ENCODE measurements at places on chromosomes 5 and 9.

- no peak for DNase-seq
Measured at GRCh38 chr9:123169926-123170325, 98.5 kb downstream of the STRBP start.

- DNase-seq, result no peak
Measured at GRCh38 chr9:128249558-128249907, 26.3 kb downstream of the GOLGA2 start.

- DNase-seq, result no peak
Measured at GRCh38 chr5:25641124-25641523, 996.3 kb upstream of the CDH10 start.

DNA sequence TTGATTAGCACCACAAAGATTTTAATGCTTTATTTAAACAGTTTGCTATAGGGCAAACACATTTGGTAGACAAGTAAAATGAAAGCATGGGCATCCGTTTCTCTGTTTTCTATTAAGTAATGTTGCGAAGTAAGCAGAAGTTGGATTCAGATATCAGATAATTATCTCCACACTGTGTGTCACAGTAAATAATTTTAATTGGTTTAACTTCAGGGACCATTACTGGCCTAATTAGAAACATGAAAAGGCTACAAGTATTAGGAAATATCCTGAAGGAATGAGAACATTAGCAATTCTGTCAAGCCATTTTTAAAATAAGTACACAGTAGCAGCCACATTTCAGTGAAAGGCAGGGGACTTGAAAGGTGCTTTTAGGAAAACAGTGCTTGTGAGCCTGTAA, 975.4 kb downstream of the NR2F1-AS1 start:
- DNase-seq, result no peak

DNA sequence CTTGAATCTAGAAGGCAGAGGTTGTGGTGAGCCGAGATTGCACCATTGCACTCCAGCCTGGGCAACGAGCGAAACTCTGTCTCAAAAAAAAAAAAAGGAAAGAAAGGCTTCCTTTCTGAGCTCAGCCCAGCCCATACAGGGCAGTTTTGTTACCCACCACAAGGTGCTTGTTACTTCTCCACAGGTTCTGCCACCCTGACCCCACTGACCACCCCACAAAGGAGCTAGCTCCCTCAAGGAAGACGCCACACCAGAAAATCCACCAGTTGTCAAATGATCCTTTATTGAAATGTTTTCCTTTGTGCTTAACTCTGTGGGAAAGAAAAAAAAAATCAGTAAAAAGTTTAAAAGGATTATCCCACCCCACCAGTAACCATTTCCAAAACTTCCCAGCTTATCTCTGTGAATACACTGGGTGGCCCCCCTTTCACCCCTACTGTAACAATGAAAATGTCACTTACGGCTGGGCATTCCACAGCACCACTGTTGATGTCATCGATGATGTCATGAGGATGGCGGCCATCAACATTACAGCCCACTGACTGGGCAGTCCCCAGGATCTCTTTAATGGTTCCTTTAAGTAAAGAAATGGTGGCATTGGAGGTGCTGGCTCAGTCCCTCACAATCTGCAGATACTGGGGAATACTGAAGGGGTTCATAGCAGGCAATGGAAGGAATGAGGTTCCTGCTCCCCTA, 3.6 kb downstream of the RPL12 start:
- DNase-seq, result peak; percentile 27

- DNase-seq, result no peak
Measured at GRCh38 chr5:51201024-51201423, 182.2 kb upstream of the ISL1 start.

GRCh38 chr9:105172436-105172835, 72.0 kb upstream of the SLC44A1 start:
- DNase-seq, result no peak

GRCh38 chr9:126372716-126373115, 46.1 kb downstream of the MVB12B start:
- DNase-seq, result no peak

- no peak for DNase-seq
Measured at GRCh38 chr9:87610200-87611155, 112.8 kb downstream of the DAPK1 start.

- DNase-seq, result peak; percentile 87
Measured at GRCh38 chr5:76479973-76480667, 77.0 kb downstream of the IQGAP2 start.

GRCh38 chr9:130189840-130190239, 17.6 kb downstream of the NCS1 start:
- DNase-seq, result no peak

GRCh38 chr5:16773991-16774390, 157.2 kb upstream of the RETREG1 start:
- DNase-seq, result no peak

GRCh38 chr9:36623280-36623679, 50.6 kb downstream of the MELK start:
- DNase-seq, result no peak

- DNase-seq, result no peak
Measured at GRCh38 chr9:18472435-18472834, 1.5 kb upstream of the ADAMTSL1 start.

GRCh38 chr9:107163370-107163769, 119.7 kb upstream of the RAD23B start:
- DNase-seq, result no peak

All from inflammatory macrophage treated with lipopolysaccharide for 4 hours (primary cell).